ENCODE measurements at places on chromosomes 7 and 10.

DNA sequence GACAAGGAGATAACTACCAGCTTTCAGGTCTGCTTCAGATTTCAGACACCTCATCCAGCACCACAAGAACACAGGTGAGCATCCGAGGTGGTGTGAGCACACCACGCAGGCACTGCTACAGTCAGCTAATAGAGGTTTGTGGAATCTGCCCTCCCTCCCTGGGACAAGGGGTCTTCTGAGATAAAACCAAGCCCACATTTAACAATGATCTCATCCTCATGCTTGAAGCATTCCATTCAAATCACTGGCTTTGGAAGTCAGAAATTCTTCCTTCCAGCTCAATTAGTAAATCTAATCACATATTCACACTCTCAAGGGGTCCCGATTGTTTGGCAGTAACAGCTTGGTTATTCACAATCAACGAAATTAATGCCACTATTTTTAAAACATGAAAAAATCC lies 331.4 kb downstream of the ELMO1 start:
- no peak for DNase-seq

- DNase-seq, result peak; percentile 52
Measured at GRCh38 chr7:129210256-129210988, 14.4 kb upstream of the AHCYL2 start.

DNA sequence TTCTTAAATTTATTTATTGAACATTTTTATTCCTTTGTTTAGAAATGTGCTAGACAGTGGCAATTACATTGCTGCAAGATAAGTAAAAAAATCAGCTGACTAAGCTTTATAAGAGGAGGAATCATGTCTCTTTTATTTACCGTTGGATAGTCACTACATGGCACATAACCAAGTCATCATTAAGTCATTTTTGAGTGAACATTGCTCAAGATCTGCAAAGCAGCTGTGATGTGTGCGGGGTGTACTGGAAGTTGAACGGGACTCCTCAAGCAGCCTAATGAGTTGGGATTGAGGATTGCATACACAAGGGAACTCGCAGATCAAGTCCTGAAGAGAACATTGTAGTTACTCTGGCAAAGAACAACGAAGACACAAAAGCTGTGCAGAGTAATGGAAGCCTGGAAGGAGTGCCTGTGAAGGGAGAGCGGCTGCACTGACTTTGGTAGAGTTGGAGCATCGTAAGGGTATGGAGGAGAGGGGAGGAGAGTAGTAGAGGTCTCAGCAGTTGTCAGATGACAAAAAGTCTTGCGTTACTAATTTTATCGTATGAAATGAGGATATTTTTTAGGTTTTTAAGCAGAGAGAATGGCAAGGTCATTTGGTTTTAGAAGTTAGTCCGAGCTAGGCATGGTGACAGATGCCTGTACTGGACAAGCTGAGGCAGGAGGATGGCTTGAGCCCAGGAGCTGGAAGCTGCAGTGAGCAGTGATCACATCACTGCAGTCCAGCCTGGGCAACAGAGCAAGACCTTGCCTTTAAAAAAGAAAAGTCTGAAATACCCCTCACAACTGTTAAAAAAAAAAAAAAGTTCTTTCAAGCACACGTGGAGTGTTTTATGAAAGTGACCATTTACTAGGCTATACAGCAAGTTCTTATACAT lies 95.1 kb downstream of the BMPR1A start:
- peak; percentile 42 for DNase-seq

DNA sequence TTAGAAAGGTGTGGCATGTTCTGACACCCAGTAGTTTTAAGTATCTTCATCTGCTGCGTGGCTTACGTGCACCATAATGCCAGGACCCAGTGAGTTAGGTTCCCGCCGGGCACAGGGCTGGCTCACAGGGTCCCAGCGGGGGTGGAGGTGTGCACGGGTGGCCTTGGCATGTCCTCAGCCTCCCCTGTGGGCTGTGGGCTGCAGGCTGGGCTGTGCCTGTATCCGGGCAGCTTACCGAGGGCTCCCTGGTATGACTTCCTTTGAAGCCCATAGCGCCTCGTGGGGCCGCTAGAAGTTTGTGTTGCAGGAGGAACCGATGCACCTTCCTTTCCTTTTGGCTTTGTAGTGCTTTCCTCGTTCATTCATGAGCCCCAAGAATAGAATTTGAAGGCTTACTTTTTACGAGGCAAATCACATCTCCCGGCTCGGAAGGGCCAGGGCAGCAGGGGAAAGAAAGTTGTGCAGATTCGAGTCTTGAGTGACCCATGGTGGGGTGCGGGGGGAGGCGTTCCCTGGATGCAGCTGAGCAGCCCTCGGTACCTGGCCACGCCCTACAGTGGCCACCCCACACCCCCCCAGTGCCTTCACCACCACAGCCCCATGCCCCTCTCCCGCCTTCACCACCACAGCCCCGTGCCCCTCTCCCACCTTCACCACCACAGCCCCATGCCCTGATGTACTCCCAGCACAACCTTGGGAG lies 113.2 kb downstream of the WDR37 start:
- no peak for DNase-seq

- DNase-seq, result no peak
Measured at GRCh38 chr7:67566101-67566500, 569.5 kb downstream of the TYW1 start.

GRCh38 chr10:52609626-52610240 lies 162.9 kb downstream of the MBL2 start:
- DNase-seq, result no peak

- DNase-seq, result no peak
Measured at GRCh38 chr7:29184599-29184998, 10.0 kb upstream of the CHN2 start.

- no peak for DNase-seq
Measured at GRCh38 chr7:135317676-135318325, 84.2 kb downstream of the STRA8 start.

DNA sequence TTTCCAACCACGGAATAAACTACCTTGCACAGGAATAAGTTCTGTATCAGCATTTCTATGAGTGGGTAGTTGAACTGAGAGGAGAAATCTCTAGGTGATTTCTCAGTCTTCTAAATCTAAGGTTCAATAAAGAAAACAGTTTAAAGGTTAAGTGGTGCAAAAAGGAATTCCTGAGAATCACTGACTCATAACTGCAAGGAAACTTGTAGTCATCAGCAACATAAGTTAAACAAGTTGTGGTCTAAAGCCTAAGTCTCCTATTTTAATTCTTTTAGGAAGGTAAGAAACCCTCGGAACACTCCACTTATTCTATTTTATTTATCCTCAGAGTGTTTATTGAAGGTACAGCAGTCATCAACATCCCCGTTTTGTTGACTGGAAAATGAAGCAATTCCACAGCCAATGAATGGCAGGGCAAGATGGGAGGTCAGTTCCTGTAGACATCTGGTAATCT lies 92.4 kb upstream of the PIK3CG start:
- DNase-seq, result peak; percentile 63

DNA sequence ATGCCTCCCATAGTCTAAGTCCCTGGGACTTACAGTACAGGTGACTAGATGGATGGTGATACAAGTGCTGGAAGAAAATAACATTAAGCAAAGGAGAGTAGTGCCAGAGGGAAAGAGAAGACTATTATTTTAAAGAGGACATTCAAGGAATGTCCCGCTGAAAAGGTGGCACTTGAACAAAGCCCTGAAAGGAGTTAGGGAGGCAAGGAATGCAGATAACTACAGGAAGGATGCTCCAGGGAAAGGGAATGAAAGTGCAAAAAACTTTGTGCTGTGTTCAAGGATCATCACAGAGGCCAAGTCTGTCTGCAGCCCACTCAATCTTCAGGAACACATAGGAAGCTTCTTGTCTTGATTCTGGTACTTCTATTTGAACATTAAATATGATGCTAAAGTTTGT lies 14.9 kb downstream of the ANKMY2 start:
- no peak for DNase-seq

- no peak for DNase-seq
Measured at GRCh38 chr7:49773218-49773935, at the start of gene VWC2. Gene VWC2, plus strand, starts transcription at chr7:49773638. Its CDS starts 1,798 bp downstream, at chr7:49775436.

DNA sequence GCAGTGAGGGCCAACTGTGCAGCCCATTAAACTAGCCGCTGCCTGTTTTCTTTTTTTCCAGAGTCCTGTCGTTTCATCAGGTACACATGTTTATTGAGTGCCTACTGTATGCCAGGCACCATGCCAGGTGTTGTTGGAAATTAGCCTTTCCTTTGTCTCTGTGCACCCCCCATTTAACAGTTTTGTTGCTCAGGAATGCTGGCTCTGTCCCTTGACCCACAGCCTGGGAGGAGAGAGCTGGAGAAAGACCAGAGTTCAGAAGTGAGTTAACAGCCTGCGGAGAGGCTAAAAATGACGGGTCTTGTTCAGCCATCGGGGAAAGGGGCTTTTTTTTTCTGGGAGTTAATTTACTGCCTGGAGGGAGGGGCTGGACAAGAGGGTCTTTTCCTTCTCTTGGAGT lies 1.3 kb downstream of the LRMDA start:
- DNase-seq, result no peak

DNA sequence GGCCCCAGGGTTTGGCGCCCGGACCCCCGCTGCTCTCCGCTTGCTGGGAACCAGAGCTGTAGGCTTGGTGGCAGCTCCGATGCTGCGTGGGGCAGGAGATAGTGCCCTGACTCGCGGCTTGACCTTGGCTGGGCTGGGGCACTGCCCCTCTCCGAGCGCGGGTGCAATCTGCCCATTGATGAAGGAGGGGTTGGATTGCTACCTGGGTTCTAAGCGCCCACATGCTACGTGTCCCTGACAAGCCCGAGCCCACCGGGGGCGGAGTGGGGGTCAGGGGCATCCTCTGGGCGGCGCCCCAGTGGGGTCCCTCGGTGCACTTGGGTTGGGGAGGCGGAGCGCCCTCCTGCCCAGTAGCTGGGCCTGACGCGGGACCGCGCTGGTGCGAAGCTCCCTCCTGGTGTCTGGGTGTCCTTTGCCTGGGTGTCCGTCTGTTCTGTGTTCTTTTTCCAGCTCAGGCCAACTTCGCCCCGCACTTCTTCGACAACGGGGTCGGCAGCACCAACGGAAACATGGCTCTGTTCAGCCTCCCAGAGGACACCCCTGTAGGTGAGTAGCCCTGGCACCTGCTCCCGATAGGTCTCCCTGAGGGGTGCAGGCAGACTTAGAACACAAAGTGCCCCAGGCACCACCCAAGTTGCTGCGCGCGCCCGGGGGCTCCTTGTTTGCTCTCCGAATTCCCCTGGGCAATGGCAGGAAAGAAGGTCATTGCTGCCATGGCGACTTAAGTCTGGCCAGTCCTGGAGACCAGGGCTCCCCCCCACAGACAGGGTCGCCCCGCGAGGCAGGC lies 900 bp downstream of the CDHR1 start:
- DNase-seq, result no peak

DNA sequence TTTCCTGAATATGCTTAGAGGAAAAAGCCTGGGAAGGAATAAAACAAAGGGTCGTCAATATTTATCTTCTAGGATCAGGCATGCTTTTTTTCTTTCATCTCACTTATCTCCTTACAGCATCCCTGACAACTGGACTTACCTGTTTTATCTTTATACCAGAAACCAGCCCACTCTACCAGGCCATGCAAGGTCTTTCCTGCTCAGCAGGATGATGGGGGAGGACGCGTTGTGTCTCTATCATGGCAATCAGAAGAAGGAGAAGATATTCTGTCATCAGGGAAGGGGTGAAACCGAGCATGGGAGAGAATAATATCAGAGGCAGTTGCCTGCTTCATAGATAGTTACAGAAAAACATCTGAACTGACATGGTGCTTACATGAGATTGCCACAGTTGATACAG lies 445.6 kb downstream of the DPP6 start:
- DNase-seq, result no peak

- DNase-seq, result peak; percentile 23
Measured at GRCh38 chr10:113897693-113898618, 43.5 kb downstream of the NHLRC2 start.

DNA sequence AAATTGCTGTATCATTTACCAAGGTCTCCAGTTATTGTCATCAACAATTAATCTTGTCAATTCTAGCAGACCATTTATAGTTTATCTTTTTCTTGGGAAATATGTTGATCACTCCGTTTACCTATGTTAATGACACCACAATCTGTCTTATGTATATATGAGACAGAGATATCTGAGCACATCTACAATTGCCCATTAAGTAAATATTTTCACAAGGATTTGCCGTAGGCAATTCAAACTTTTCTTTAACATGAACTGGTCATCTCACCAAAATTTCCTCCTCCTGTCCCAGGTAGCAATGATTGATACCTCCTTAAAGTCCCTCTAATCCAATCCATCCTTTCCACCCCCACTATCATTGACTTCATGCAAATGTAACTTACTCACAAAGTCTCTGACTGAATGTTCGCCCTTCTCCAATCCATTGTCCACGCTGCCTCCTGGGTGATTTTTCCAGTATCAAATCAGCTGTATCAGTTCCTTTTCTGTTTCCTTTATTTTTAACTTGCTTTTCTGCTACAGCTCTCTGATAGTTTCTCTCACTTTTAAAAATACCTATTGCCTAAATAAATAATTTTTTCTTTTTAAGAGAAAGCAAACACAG lies 138.3 kb downstream of the GNAT3 start:
- no peak for DNase-seq

DNA sequence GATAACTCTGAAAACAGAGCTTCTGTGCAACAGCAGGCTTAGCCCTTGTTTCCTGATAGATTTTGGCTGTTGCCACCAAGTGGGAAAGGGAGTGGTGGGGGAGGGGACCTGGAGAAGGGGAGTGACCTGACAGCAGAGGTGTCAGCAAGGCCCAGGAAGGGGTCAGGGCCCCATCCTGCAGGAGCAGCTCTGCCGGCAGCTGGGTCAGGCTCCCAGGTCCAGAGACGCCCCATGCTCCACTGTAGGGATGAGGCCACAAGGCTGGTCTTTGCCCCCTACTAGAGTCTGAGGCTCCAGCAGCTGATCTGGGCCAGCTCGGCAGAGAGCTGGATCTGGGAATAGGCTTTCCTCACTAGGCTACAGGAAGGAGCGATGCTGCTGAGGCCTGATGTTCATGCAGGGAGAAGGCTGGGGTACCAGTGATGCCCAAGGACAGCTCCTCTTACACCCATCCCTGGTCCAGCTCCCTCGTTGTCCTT lies 44.0 kb upstream of the ZMIZ1 start:
- no peak for DNase-seq

GRCh38 chr10:173741-174140 lies 38.5 kb downstream of the ZMYND11 start:
- DNase-seq, result no peak

DNA sequence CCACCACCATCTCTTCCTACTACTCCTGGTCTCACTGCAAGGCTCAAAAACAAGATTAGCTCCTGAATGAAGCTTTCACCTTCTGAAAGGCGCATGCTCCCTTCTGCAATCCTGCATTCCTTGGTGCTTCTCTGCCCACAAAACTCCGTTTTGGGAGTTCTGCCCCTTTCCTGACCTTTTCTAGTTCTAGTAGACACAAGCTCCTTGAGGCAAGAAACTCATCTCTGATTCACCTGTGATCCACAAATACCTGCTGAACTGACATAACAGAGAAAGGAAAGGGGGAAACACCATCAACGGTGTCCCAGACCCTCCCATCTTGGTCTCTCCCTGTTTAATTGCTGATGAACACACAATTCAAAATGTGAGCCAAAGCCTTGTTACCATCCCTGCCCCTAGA lies 64.0 kb upstream of the EGR2 start:
- DNase-seq, result no peak

DNA sequence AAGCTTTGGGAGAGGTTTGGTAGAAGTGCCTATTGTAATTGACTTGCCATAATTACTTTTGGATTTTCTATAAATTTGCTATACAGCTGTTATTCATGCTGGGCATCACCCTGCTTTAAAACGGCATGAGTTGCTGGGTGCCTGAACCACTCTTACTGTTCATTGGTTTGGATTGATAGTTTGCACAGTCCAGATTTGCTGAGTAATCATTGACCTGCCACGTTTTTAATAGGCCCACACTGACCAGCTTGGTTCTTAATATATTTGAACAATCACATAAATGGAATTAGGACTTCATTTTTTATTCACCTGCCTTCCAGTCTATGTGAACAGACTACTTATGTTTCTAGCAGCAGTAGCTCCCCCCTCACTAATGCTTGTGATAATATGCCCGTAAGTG lies 630.8 kb downstream of the SDK1 start:
- DNase-seq, result no peak

GRCh38 chr7:108293149-108293612 lies 163.0 kb upstream of the LAMB4 start:
- DNase-seq, result no peak

Data from EL (cell line).